ENCODE measurements at places on chromosomes 12 and 14.

DNA sequence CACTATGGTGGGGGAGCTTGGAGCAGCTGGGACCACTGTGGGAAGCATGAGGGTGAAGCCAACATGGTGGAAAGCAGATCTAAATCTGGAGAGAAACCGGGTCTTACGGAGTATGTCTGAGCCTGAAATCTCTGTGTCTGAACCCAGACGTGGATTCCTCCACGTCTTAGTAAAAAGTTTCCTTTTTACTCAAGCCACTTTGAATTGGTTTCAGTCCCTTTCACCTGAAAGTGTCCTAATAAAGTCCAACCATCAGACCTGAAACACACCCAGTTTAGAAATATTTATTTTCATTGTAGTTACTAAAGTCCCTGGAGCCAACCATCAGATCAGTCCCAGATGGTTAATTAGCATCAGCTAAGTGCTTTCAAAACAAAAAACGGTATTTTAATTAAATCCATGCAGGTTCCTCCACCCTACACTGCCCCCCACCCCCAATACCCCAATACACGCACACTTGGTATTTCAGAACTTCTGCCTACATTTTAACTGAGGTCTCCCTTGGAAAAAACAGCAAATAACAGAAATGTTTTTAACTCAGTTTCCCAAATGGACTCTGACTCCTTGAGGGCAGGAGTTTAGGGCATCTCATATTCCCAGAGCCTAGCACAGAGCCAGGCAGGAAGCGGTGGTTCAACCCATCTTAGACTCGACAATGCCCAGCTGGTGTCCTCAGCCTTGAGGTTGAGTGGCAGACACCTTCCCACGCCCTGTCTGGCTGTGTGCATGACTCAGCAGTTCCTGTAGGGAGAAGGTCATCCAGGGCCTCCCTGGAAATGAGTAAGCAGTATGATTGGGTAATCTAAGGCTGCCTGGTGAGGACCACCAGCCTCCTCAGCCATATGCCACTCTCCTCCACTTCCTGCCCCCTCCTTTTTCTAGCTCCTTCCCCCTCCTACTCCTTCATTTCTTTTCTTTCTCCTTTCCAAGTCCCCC lies 175.8 kb downstream of the TTC8 start:
- DNase-seq, result peak; percentile 85

DNA sequence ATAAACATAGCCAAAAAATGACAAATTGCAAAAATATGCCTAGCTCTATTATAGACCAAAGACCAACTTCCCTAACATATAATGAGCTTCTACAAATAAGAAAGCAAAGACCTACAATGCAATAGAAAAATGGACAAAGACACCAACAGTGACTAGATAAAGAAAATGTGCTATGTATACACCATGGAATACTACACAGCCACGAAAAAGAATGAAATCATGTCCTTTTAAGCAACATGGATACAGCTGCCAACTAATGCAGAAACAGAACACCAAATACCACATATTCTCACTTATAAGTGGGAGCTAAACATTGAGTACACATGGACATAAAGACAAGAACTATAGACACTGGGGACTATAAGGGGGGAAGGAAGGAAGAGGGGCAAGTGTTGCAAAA lies 10.9 kb upstream of the PCNX1 start:
- no peak for DNase-seq

DNA sequence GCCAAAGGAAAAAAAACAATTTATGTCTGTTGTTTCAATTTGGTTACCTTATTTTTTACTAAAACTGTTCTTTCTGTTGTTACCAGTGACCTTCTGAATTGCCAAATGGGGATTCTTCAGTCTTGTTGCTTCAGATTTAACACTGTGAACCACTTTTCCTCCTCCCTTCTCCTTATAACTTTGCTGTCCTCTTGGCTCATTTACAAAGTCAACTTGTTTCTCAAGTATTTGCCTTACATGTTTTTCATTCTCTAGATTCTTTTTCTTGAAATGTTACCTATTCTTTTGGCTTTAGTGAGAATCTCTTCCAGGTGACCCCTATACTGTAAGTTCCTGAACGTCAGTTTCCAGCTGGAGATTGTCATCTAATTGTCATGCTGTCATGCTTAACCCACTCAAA lies 19.4 kb downstream of the FUT8 start:
- no peak for DNase-seq

DNA sequence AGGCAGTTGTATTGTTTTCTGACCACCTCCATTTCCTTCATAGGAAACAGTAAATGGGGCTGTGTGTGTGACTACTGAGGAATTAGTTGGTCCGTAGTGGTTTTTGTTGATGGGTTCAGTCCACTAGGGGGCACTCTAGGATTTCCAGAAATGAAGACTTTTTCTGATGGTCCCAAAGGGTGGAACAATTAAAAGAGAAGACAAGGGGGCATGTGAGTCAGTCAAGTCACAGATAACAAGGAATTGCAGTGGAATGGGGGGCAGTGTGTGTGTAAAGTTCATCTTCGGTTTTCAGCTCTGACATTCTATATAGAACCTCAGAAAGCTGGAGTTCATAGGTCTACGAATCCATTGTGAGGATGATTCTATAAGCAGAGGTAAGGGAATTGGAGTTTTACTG lies 186.6 kb upstream of the OR4E1 start:
- peak; percentile 41 for DNase-seq

DNA sequence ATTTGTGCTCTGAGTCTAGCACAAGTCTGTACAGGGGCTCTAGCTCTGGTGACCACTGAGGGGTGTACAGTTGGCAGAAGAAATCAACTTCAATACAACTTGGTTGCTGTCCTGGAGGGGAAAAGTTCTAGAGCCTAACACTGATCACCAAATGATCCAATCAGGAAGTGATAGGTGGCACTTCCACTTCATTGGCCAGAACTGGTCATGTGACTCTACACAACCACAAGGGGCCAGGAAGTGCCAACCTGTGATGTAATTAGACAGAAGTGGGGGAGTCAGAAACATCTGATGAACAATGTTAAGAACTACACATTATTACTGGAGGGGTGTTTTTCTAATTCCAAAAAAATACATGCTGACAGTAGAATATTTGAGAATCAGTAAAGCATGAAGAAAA lies 401.6 kb downstream of the VRK1 start:
- DNase-seq, result no peak
